ENCODE measurements at places on chromosomes 5 and 9.

DNA sequence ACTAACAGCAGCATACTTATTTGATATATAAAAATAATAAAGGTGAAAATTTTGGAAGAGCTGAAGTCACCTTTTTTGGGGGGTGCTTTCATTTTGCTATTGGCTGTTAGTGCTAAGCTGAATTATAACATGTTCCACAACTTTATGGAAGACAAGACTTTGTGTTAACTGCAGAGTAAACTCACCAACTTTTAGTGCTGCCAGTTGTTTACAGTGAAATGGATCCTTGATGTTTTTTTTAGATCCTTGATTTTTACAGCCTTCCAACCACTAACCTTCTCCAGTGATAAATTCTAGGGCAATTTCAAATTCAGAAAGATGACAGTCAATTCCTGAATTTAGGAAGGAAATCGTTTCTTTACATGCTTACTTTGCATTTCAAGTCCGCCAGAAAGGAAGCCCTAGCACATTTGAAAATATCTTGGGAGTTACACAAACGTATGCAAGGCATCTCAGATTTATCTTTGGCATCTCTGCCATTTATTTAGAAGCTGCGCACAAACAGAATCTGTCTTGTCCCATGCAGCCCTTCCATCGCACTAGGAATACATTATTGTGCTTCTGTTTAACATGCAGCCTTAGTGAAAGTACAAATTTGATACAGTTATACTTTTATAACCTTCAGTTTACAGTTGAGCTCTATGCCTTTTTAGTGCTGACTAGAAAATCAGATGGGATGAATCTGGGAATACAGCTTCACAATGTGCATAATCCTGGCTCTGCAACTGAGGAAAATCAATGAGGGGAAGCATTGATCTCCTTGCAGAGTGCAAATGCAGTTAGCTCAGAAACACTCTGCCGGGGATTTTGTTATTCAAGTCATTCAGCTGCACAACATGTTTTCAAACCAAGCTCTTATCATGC lies 142.4 kb upstream of the ZNF608 start:
- no peak for DNase-seq

DNA sequence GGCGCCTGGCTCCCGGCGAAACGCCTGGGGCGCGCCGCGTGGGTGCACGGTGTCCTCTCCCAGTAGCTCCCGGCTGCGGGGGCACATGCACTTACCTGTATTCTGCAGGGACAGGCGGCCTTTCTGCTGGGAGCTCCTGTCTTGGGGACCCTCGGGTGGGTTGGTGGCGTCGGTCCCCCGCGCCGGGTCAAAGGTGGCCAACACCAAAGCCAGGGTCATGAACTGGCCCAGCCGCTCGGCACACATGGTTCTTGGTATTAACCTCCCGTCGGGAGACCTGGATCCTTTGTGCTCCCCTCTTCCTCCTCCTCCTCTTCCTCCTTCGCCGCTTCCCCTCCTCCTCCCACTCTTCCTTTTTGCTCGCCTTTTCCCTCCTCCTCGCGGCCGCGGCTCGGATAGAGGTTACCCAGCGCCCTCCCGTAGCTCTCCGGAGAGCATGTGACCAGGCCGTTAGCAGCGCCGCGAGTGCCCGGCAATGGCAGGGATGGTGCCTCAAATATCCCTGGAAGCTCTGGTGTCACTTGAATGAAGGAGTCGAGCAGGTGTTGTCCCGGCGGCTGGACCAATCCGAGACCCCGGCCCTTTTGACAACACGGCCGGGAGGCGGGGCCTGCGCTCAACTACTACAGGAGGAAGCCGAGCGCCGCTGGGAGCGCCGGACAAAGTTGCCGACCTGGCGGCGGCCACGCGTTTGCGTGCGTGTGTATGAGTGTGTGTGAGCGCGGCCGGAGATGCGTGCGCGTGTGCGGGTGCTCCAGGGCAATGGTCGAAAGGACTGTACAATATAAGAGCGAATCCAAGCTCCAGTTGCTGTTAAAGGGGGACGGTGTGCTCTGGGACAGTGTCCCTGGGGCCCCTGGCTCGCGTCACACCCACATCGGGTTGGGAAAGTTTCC lies at the start of gene STC2:
Gene STC2 (minus strand): TSS at position 467 of the 896 bp plus-strand sequence. CDS start 221 bp downstream, at position 246.
- DNase-seq: peak; percentile 25

GRCh38 chr5:125412561-125413495 lies 666.4 kb upstream of the ZNF608 start:
- peak; percentile 3 for DNase-seq

GRCh38 chr9:126397056-126397455 lies 70.4 kb downstream of the MVB12B start:
- peak; percentile 41 for DNase-seq

DNA sequence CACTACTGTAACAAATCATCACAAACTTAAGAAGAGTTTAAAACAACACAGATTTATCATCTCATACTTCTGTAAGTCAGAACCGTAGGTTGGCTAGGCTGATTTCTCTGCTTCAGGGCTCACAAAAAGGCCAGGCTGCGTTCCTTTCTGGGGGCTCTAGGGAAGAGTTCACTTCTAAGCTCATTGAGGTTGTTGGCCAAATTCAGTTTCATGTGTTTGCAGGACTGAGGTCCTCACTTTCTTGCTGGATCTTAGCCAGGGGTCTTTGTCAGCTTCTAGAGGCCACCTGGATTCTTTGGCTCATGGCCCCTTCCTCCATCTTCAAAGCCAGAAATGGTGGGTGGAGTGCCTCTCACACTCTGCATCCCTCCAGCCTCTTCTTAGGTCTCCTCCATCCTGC lies 76.0 kb downstream of the ACTBL2 start:
- DNase-seq: no peak

- peak; percentile 54 for DNase-seq
Measured at GRCh38 chr5:57887851-57888621, 405.4 kb upstream of the ACTBL2 start.

DNA sequence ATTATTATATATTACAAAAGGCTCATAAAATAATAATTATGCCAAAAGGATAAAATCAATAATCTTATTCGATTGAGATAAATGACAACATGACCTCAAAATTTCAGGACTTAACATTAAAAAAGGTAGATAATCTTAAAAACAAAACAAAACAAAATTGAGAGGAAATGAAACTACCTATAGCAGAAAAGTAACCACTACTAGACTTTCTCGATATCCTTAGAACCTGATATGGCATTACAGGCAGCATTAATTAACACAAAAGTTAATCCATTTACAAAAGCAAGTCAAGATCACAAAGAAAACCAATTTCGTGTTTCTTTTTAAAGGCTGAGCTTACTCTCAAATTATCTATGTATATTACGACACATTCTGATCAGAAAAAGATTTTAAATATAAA lies 29.9 kb downstream of the TMEM161B start:
- no peak for DNase-seq

GRCh38 chr9:137411645-137412380 lies 11.1 kb downstream of the EXD3 start:
- peak; percentile 88 for DNase-seq

DNA sequence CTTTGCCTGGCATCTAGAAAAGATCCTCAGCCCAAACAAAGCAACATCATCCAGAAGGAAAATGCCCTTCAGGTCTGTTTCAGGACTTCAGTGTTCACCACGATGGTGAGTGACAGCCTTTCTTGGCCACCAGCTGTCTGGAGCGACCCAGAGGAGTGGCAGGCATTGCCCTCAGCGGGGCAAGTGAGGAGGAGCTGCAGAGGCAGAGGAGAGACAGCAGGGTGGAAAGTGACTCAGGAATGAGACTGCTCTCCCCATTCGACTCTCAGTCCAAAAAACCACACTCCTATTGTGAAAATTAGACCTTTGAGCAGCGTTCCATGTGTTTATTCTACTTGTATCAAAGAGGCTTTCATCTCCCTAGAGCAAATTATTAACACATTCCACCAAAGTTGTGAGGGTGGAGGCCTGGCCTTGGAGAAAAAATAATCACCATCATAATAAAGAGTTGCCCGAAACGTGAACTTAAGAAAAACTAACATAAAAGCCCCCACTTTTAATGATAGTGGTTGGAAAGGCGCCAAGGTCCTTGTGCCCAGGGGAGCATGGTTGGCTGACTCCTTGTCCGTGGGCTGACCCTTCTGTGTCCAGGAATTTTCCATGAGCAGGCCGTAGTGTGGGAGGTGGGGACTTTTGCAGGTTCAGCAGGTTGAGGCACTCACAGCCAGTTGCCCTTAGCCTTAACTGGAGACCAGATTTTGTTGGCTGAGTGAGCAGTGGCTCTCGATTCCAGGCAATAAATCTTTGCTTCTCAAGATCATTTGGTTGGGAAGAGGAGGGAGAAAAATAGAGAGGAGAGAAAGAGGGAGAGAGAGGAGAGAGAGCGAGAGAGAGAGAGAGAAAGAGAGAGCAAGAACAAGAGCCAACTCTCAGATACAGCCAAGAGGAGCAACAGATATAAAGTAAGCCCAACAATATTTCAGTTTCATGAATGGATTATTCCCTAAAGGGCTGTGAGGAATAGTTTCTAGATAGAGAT lies 125.9 kb upstream of the ANKRD55 start:
- no peak for DNase-seq

GRCh38 chr9:130634801-130635200 lies 29.6 kb upstream of the PRDM12 start:
- no peak for DNase-seq

DNA sequence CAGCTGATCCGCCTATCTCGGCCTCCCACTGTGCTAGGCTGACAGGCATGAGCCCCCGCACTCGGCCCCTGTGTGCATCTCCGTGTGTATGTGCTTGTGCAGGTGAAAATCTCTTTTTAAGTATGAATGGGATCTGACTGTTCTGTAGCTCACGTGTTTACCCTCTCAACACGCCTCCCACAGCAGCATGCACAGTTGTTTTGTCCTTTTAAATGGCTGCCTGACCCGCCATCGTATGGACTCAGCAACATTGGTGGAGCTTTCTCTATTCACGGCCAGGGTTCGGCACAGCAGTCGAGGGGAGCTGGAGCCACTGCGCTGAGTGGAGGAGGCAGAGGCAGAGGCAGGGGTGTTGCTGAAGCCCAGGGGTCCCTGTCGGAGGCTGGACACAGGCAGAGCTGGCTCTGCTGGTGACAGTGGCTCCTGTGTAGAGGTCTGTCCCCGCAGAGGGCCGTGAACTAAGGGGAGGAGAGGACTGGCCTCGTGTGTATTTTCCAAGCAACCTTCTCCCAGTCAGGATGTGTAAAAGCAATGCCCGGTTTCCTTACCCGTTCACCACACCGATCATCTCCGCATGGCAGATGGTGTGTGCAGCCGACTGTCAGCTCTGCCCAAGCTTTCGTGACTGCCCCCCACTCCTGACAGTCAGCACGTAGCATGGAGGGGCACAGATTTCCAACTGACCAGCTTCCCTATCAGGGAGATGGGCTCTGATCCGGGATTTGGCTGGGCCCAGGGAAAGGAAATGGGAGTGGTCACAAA lies 37.3 kb downstream of the MRPL36 start:
- no peak for DNase-seq

GRCh38 chr5:134526483-134527155 lies 1.1 kb downstream of the JADE2 start:
- peak; percentile 79 for DNase-seq

GRCh38 chr9:108980893-108981292 lies 32.4 kb downstream of the CTNNAL1 start:
- no peak for DNase-seq

GRCh38 chr9:126474206-126474765 lies 139.4 kb upstream of the LMX1B start:
- no peak for DNase-seq

GRCh38 chr5:51632793-51633192 lies 249.5 kb downstream of the ISL1 start:
- no peak for DNase-seq

DNA sequence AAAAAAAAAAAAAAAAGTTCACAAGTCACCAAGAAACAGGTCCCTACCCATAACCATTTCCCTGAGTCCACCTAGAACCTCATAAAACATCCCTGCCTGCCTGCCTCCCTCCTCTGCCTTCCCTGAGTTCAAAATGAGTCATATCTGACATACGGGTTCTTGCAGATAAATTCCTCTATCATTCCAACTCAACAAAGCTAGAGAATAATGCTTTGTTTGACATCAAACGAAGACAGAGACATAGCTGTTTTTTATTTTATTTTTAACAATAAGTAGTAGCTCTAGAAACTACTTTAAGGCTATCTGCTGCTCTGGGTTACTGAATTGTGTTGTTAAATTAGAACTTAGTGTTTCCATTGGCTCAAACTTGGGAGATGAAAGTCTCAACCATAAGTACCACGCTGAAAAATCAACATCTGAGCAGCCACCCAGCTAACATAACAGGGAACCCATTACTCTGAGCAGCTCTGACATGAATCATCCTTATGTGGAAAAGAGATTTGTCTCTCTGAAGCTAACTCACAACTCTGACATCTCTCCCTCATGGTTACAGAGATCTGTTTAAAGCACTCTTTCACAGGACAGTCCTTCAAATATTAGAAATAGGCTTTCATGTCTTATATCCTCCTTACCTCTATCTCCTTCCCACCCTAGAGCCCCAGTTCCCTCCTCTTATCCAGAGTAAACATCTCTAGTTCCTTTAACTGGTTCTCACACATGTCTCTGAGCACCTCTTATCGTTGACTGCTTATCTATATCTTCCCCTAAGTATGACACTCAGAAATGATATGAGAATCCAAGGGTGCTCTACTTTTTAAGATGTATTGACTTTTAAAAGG lies 12.1 kb downstream of the TMEM245 start:
- DNase-seq: peak; percentile 60

DNA sequence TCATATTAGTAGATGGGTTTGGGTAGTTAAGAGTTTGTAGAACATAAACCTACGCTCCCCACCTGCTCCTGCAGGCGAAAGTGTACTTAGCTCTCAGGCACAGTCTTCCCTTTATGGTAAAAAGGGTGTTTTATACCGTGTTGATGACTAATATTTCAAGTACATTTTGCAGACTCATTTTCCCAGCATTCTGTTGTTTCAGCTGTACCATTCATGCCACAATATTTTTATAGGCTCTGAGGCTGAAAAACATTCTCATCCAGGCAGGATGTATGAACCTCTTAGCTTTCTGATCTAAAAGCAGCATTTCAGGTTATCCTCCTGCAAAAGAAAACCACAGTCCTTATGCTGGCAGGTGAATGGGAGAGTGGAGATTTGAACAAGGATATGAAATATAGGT lies 231.4 kb downstream of the NR2F1-AS1 start:
- DNase-seq: no peak

- no peak for DNase-seq
Measured at GRCh38 chr5:119174578-119175163, 103.8 kb downstream of the DMXL1 start.

DNA sequence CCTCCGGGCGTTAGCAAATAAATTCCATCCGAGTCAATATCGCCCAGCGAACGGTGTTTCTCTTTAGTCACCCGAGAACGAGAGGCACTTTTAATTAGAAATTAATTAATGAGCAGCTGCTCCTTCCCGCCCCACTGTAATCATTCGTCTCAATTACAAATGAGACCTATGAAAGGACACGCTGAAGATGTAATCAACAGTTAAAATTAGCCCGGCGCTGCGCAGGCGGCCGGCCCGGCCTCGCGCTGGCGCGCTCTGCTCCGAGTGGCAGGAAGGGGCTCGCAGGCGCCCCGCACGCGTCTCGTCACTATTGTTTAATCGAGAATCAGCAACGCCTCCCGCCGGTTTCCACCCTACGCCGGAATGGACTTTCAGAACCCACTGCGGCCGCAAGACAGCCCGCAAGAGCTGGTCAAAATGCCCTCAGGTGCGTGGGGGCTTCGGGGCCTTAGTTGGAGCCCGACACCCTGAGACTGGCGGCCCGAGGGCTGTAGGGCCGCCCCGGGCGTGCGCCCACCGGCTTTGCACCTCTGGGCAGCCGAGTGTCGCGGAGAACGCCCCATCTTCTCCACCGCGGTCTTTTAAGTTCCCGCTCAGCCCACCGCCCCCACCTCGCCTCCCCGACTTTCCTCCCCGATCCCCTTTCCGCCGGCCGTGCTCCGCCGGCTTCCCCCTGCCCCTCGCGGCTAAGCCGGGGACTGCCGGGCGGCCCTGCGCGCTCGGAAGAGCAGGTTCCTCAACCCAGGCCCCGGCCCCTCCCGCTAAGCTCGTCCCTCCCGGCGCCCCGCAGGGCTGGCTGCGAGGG lies 597 bp upstream of the IRX4 start:
- no peak for DNase-seq

GRCh38 chr5:2780421-2781171 lies 29.1 kb upstream of the IRX2 start:
- DNase-seq: no peak
